SW 1271 (cell line): ENCODE measurements at places on chromosomes 16 and 17.

- no peak for DNase-seq
Observed at GRCh38 chr16:79810449-79811189, 210.1 kb upstream of the MAF start.

DNA sequence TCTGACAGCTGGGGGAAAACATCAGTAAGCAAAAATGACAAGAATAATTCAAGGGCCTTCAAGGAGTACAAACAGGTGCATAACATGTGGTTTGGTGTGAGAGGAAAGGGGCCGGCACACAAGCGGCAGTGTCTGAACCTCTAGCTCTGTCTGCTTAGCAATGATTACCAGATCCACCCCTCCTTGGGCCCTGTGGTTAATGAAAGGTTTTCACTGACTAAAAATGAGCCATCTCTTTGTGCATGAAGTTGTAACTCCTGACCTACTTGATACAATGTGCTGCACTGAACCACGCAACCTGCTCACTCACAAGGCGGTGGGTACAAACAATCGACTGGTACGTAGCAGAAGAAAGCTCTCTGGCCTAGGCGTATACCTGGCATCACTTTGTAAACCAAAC, 15.1 kb downstream of the FAM117A start:
- DNase-seq, result no peak

- DNase-seq, result no peak
Observed at GRCh38 chr17:7992924-7993323, 9.5 kb upstream of the GUCY2D start.

GRCh38 chr16:86934581-86935375, 356.4 kb downstream of the FOXL1 start:
- DNase-seq, result no peak

DNA sequence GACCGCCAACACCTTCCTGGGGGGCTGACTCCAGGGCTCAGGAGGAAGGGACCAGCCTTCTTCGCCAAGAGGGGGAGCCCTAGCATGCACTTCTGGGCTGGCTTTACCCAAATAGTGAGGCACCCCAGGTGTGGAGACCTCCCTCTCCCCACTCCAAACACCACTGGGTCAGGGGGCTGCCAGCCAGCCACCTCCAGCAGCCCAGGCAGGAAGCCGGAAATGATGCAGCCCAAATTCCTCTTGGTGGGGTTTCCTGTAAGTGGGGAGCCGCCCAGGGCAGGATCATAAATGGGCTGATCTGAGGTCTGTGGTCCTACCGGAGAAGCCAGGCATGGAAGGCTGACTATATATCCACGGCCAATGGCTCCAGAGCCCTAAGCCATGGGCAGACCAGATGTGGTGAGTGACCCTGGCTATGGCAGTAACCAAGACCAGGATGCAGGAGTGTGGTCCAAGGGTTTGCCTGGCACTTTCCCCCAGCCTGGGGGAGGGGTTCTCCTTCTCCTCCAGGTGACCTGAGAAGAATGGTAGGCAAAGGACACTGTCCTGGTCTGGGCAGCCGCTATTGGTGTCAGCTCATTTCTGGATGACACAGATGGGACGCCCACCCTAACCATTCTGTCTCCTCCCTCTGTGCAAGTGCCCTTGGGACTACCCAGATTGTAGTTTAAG, 4.2 kb downstream of the GIT1 start:
- no peak for DNase-seq

GRCh38 chr17:7443499-7444485, 1.1 kb upstream of the CHRNB1 start:
- DNase-seq, result no peak

GRCh38 chr17:19703106-19703827, 13.1 kb downstream of the SLC47A2 start:
- DNase-seq, result no peak

GRCh38 chr17:37610971-37611370, 1.8 kb upstream of the SYNRG start:
- DNase-seq, result no peak

- no peak for DNase-seq
Observed at GRCh38 chr16:67708368-67708771, 10.7 kb downstream of the GFOD2 start.

DNA sequence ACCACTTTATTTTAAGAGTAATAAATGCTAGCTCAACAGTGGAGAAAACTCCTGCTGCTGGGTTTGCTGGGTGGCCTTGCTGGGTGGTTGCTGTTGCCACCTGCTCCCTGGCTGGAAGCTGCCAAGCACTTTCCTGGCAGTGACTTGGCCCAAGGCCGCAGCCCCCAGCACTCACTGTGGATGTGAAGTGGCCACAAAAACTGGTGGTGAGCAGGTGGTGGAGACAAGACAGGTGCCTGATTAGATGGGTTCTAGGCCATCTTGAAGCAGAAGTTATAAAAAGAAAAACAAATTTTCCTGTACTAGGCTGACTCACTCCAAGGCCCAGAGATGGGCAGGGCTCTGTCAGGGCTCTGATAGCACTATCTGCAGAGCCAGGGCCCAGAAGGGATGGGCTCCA, 224.7 kb upstream of the NLRP1 start:
- no peak for DNase-seq

DNA sequence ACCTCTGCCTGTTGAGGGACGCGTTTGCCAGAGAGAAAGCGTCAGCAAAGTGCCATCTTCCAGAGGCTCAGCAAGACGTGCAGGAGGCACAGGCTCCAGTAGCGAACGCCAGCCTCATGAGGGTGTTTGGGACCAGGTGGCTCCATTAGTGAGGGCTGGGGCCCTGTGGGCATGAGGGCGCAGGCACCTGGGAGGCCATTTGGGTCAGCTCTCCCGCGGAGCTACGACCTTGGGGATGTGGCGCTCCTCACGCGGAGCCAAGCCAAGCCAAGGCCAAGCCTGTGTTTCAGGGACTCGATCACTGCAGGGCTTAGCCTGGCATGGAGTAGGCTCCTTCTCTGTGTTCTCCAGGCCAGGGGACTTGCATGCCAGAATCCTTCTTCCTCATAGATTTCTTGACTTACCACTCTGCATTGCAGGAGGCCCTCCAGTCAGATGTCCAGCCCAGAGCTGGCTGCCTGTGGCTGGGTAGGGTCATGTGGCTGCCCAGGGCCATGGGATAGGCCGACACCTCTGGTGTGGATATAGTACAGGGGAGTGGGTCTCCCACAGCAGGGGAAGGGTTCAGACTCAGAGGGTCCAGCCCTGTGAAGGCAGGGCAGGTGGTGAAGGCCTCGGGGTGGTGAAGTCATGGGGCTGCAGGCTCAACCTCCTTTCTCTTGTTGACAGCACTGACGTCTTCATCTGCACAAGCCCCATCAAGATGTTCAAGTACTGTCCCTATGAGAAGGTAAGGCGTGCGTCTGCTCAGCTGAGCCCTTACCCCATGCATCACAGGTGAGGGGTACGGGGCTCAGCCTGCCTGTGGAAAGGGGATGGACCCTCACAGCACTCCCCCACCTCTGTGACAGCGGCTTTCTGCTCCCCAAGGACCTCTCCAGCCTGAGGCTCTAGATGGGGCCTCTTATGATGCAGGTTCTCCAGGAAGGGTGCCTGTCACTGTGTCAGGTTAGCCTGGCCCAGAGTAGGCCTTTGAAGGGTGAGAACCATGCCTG, 19.6 kb downstream of the NT5M start:
- no peak for DNase-seq

GRCh38 chr16:12350945-12351344, 374.4 kb downstream of the SNX29 start:
- DNase-seq, result no peak

DNA sequence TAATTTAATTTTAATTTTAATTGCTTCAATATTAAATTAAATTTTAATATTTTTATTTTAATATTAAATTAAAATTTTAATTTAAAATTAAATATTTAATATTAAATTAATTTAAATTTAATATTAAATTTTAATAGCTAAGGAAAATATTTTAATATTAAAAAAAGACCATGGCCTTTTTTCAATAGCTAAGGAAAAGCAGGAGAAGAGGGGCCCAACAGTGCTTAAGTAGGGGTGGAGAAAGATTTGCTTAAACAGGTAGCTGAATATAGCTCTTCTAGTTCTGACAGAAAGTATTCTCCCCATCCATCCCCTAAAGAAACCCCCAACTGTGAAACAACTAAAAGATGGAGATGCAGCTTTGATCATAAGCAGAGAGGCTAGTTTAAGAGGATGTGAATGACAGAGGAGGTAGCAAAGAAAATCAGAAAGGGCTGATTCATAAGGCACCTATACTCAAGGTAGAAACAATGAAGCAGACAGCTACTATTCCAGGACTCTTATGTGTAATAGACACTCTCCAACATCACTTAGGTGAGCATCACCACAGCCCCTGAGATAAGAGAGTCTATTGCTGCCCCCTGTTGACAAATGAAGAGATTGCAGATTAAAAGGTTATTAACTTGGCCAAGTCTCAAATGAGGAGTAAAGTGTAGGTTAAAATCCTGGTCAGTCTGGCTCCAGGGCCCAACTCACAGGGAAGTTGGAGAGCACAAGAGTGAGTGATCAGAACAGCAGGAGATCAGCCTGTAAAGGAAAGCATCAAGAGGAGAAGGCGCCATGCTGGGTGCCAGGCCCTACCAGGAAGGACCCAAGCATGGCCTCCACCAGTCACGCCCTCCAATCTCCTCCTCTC, 7.8 kb upstream of the RNASEK start:
- peak; percentile 47 for DNase-seq

DNA sequence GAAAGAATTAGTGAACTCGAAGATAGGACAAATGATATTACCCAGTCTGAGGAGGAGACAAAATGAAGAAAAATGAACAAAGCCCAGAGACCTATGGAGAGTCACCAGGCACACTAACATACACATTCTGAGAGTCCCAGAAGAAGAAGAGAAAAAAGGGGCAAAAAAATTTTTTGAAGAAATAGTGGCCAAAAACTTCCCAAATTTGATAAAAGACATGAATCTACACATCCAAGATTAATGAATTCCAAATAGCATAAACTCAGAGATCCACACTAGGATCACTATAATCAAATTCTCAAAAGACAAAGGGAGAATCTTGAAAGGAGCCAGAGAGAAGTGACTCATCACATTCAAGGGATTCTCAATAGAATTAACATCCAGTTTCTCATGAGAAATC, 3.4 kb upstream of the OR4D1 start:
- no peak for DNase-seq

- peak; percentile 83 for DNase-seq
Observed at GRCh38 chr17:36850790-36851189, 86.5 kb upstream of the LHX1 start.

GRCh38 chr16:77684181-77684526, 38.2 kb upstream of the NUDT7 start:
- no peak for DNase-seq

GRCh38 chr17:43702637-43703036, 40.9 kb upstream of the MEOX1 start:
- DNase-seq, result no peak

DNA sequence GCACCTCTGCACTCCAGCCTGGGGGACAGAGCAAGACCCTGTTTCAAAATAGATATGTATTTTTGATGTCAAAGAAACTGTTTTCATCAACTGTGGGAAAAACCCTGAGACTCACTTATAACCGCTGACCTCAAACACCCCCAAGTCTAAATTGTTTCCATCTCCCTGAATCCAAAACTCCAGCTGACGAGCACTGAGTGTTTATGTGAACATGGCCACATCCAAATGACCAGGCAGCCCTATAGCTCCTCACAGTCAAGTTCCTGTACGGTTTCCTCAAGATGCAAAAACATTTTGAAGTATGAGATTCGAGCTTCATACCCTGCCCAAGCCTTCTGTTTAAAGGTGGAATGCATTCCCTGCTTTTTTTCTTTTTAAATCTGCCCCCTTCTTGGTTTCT, 45.3 kb upstream of the ZCCHC14 start:
- DNase-seq, result no peak

GRCh38 chr17:30379303-30379902, 676 bp downstream of the CPD start:
- no peak for DNase-seq

DNA sequence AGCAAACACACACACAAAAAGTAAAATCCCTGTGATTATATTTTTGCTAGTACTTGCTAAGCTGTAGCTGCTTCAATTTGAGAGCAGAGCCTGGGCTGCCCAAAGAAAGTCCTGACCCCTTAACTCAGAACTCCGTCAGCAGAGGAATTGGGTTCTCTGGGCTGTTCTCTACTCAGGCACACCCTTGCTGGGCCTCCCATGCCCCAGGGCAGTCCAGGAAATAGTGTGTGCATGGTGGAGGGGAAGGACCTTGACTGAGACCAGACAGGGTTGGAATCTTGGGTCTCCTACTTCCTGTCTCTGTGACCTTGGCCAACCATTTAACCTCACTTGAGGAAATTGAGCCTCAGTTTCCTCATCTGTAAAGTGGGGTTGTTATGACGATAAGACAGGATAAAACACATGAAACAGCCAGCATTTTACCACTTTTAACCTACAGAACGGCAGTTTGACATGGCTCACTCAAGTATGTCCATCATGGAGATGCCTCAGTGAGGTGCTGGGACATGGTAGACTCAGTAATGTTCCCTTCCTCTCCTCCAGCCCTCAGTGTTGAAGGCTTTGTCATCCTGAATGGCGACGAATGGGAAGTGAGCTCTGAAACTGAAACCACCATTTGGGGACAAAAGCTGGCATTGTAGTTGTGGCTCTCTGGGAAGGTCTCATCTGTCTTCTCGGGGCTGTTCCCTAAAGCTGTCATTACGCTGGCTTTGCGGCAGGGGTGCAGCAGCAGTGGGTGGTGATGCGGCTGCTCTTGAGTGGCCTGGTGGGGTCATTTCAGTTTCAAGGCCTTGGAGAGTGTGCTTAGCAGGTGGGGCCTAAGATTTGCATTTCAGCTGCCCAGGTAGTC, 74.9 kb downstream of the CMIP start:
- no peak for DNase-seq

DNA sequence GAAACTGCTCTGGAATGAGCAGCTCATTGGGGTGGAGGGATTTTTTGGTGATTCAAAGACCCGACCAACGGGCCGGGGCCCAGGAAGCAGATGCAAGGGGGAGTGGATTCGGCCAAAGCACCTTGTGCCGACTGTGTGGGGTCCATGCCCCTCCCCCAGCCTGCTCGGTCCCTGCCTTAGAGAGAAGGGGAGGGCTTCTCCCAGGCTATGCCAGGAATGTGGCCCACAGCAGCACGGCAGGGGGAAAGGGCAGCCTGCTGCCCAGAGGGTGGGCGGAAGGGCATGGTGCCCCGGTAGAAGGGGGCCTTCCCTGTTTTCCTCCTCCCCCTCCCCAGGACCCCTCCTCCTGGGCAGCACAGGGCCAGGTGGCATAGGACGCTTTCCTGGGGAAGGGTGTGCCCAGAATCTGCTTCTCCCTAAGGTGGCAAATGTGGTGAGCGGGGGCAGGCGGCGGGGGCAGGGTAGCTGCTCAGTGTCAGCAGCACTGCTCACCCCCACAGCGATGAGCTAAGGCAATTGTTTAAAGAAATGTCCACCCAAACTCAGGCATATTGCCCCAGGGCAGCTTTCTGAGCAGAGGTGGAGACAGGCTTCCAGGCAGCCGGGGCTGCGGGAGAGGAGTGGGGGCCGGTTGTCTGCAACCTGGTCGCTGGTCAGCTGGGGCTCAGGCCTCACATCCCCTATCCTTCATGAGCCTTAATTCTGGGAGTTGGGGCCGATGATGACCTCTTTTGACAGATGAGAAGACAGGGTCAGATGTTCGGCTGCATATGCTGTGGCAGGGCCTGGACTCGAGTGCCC, 33.9 kb upstream of the MLKL start:
- DNase-seq, result no peak

- no peak for DNase-seq
Observed at GRCh38 chr17:82570277-82570676, 50.7 kb downstream of the FOXK2 start.

- DNase-seq, result peak; percentile 31
Observed at GRCh38 chr17:57086069-57086930, 1.3 kb downstream of the AKAP1 start.

- no peak for DNase-seq
Observed at GRCh38 chr17:64094412-64094811, 35.5 kb downstream of the ERN1 start.
